ENCODE measurements at places on chromosomes 4 and X.

- no peak for DNase-seq
Measured at GRCh38 chr4:111434586-111434985, 710.7 kb upstream of the FAM241A start.

DNA sequence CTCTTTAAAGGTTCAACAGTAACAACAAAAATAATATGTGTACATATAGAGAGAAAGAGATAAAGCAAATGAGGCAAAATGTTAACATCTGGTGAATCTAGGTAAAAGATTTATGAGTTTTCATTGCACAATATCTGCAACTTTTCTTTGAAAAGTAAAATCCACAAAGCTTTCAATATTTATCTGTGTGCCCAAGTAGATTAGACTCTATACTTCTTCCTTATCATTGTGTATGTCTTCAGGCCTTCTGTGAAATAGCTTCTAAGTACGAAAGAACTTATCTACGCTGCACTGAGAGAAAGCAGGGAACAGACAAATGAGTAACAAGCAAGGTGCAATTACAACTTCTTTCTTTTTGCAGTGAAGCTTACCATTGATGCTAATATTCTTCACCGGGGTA, 81.6 kb downstream of the NPNT start:
- no peak for DNase-seq

DNA sequence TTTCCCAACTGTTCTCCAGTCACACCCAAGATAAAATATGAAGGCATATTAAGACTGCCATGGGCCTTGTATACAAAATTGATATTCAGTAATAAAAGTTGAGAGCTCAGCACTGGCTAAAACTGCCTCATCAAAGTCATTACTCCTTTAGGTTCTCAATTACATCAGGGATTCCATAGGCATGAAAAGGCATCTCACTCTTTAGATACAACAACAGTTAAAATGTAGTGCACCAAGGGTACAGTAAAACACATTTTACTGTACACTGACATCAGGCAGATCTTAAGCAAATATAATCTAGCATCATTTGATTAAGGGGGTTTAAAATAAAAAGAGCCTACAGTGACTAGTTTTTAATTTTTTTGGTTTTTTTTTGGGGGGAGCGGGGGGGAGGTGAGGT, 107.7 kb downstream of the PPP3CA start:
- no peak for DNase-seq

DNA sequence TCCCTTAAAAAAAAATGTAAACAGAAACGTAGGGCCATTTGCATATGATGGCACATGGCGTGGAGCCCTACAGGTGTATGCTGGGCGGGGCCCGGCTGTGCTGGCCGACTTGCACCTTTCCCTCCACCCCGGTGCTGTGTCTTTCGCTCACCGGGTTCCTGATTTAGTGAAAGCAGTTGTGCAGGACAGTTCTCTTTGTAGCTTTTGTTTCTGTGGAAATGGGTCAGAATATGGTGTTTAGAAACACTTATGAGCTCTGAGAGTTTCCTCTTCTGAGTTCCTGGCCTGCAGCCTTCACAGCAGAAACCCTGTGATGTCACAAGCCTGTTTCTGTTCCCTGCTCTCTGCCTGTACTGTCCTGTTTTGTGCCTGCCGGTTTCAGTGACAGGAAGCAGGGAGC, 22.5 kb upstream of the MSANTD1 start:
- DNase-seq = no peak

- no peak for DNase-seq
Measured at GRCh38 chr4:52621567-52621966, 37.5 kb downstream of the USP46 start.

- DNase-seq = peak; percentile 29
Measured at GRCh38 chr4:123784626-123785025, 388.0 kb downstream of the SPRY1 start.

Measured in RPMI7951 (cell line).